HFFc6 (cell line): ENCODE measurements at places on chromosomes 7 and 10. TPM values are rescaled to one million over a fixed set of nuclear protein-coding genes. Genes with fewer than 3 reads are reported as not detected.

The MASTL gene
- total RNA-seq = 6.8 to 14.3 TPM (median 11.2 TPM) in 3 replicates

The GCK gene
- 0.25 to 0.30 TPM in 2 of 3 replicates, not detected in the other for total RNA-seq

The NEURL1 gene
- 0.33 to 0.60 TPM (median 0.41 TPM) in 3 replicates for total RNA-seq

The NRCAM gene
- total RNA-seq = 0.22 to 0.71 TPM (median 0.51 TPM) in 3 replicates

The UCN3 gene
- total RNA-seq = not detected in 3 replicates

The HMX2 gene
- total RNA-seq = not detected in 3 replicates

The NPY4R2 gene
- total RNA-seq = 0.12 TPM in 1 of 3 replicates, not detected in the others

GRCh38 chr7:159136442-159136841 is 8.2 kb downstream of the VIPR2 start:
- no peak overlapping the region for H3K27ac ChIP-seq
- H3K4me1 ChIP-seq = no peaks in the 10 kb centered on the region
- no peak overlapping the region for H3K4me3 ChIP-seq
- H3K27me3 ChIP-seq = no peaks in the 10 kb centered on the region; the same call in 1 of the 2 replicates
- no peaks in the 10 kb centered on the region for H3K36me3 ChIP-seq
- DNase-seq = no peak

- no peak overlapping the region for H3K4me3 ChIP-seq
- H3K36me3 ChIP-seq = peaks cover 4% of the 10 kb centered on the region; the same call in 1 of the 2 replicates
- no peak overlapping the region for H3K27ac ChIP-seq
- H3K27me3 ChIP-seq = no peaks in the 10 kb centered on the region
- no peak for DNase-seq
Observed at GRCh38 chr7:8390262-8390626, 43.2 kb upstream of the NXPH1 start.

- DNase-seq = no peak
- H3K27me3 ChIP-seq = no peaks in the 10 kb centered on the region; the same call in 1 of the 2 replicates
- no peak overlapping the region for H3K27ac ChIP-seq
Observed at GRCh38 chr7:66421830-66422475, 206.7 kb upstream of the KCTD7 start.

GRCh38 chr7:26619348-26619984 is 244.9 kb downstream of the SKAP2 start:
- H3K4me1 ChIP-seq = no peaks in the 10 kb centered on the region
- H3K27ac ChIP-seq = no peak overlapping the region
- DNase-seq = no peak
- H3K27me3 ChIP-seq = peaks cover 10% of the 10 kb centered on the region

- no peak overlapping the region for H3K27ac ChIP-seq
- H3K4me1 ChIP-seq = no peaks in the 10 kb centered on the region
- H3K27me3 ChIP-seq = peaks cover 4% of the 10 kb centered on the region; the same call in 1 of the 2 replicates
- no peak overlapping the region for H3K4me3 ChIP-seq
- DNase-seq = no peak
Observed at GRCh38 chr7:28539289-28539981, 127.1 kb downstream of the CREB5 start.

- peaks cover 41% of the 10 kb centered on the region for H3K4me1 ChIP-seq
- no peaks in the 10 kb centered on the region for H3K36me3 ChIP-seq
- peaks cover 3% of the 10 kb centered on the region; the same call in 1 of the 2 replicates for H3K27me3 ChIP-seq
- no peak overlapping the region for H3K4me3 ChIP-seq
Observed at GRCh38 chr10:29313071-29313470, 24.2 kb downstream of the LYZL1 start.

GRCh38 chr10:109996225-109996624 is 11.6 kb upstream of the ADD3 start:
- peaks cover 2% of the 10 kb centered on the region; the same call in 1 of the 2 replicates for H3K27me3 ChIP-seq
- peak overlapping the region; percentile 23 for H3K4me3 ChIP-seq
- H3K4me1 ChIP-seq = peaks cover 55% of the 10 kb centered on the region
- no peak for DNase-seq

DNA sequence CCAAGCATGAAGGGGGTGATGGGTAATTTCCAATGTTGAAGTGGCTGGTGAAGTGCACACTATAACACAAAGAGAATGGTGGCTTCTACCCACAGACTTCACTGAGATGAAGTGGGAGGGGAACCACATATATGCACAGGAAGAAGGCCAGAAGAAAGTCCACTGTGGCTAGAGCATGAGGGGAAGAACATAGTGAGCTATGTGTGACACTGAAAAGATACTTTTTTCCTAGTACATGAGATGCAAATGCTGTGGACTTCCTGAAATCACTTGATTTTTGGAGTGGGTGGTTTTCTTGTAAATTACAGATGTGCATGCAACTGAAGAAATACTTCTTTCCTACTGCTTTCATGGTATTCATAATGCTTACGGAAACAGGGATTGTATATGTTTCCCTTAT is 115.6 kb upstream of the PHYHIPL start:
- H3K27me3 ChIP-seq = peaks cover 6% of the 10 kb centered on the region
- H3K27ac ChIP-seq = no peak overlapping the region
- H3K36me3 ChIP-seq = no peaks in the 10 kb centered on the region
- H3K4me3 ChIP-seq = no peak overlapping the region

DNA sequence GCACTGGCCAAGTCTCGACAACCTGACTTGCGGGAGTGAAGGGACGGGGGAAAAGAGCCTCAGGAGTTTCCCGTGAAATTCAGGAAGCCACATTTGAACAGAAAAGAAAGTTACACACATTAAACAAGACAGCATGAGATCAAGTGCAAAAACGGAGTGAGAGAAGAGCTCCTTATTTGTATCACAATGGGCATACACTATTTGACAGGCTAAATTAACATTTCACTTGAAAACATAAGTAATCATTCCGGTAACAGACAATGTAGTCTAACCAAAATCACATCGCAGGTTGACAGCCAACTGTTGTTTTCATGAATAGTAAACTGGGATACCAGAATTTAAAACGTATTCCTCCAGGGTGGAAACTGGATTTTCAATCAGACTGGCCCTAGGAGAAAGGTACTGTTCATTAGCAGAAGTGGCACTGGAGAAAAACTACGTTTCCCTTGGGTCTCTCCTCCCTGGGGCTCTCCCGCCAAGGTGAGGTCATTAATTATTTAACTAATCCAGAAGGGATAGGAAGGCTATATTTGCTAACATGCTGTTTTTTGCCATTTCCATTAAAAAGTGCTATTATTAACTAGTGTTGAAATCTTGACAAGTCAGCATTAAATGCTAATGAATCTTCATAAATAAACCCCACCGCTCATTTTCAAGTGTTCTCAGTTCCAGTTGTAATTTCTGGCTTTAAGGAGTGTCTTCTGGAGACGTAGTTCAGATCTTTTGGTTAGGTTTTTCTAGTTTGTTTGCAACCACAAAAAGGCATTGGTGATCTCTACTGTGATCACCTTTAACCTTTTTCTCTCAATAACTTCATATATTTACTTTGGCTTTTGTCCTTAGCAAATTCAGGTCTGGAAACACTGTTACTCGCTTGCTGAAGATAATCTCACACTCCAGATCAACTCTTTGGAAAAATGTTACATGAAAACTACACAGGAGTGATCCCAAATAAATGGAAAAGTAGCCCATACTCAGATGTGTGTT is 25.1 kb downstream of the RHEB start:
- DNase-seq = no peak
- H3K4me1 ChIP-seq = peaks cover 56% of the 10 kb centered on the region
- no peak overlapping the region for H3K4me3 ChIP-seq
- peaks cover 2% of the 10 kb centered on the region; the same call in 1 of the 2 replicates for H3K27me3 ChIP-seq
- peak overlapping the region; percentile 47 for H3K27ac ChIP-seq

- no peak for DNase-seq
- peaks cover 4% of the 10 kb centered on the region for H3K27me3 ChIP-seq
- no peak overlapping the region for H3K27ac ChIP-seq
Observed at GRCh38 chr7:6350433-6351058, 78.1 kb upstream of the CYTH3 start.

GRCh38 chr10:69965086-69965485 is 87.6 kb upstream of the MACROH2A2 start:
- H3K27ac ChIP-seq = no peak overlapping the region
- no peak overlapping the region for H3K4me3 ChIP-seq
- H3K36me3 ChIP-seq = no peaks in the 10 kb centered on the region
- peaks cover 18% of the 10 kb centered on the region for H3K4me1 ChIP-seq
